ENCODE measurements at places on chromosomes 13 and 19. TPM values are rescaled to one million over a fixed set of nuclear protein-coding genes. Genes with fewer than 3 reads are reported as not detected.

The ZNF615 gene
- total RNA-seq = 2.0 TPM

The NLRP11 gene
- 2.4 TPM for total RNA-seq

The HPN gene
- not detected for total RNA-seq

The NXNL1 gene
- not detected for total RNA-seq

The PIN1 gene
- total RNA-seq = 182 TPM

The OR10H1 gene
- total RNA-seq = not detected

The CADM4 gene
- total RNA-seq = 1.5 TPM

The CLEC11A gene
- 10.0 TPM for total RNA-seq

The KLK15 gene
- not detected for total RNA-seq

The CGB5 gene
- total RNA-seq = 8.1 TPM

The FFAR1 gene
- total RNA-seq = not detected

The C5AR2 gene
- 0.39 TPM for total RNA-seq

The PSG2 gene
- 0.34 TPM for total RNA-seq

The RNF126 gene
- 53.8 TPM for total RNA-seq

The SHFL gene
- 80.9 TPM for total RNA-seq

The ZNF763 gene
- total RNA-seq = 2.4 TPM

The F2RL3 gene
- total RNA-seq = not detected

The ZFP36 gene
- total RNA-seq = 10.8 TPM

The ZNF442 gene
- total RNA-seq = 3.8 TPM

The CPB2 gene
- not detected for total RNA-seq

The FAM174C gene
- 108 TPM for total RNA-seq

The ZNF177 gene
- total RNA-seq = 3.1 TPM

The CABP5 gene
- total RNA-seq = 2.8 TPM

The ZNF491 gene
- total RNA-seq = 0.64 TPM

The LIM2 gene
- total RNA-seq = not detected

The TEX26 gene
- not detected for total RNA-seq

The CLASRP gene
- total RNA-seq = 64.6 TPM

The RFPL4AL1 gene
- total RNA-seq = not detected

The TLE2 gene
- total RNA-seq = not detected

The ZNF578 gene
- 0.30 TPM for total RNA-seq

The NBEA gene
- 2.9 TPM for total RNA-seq

The CERS4 gene
- 2.1 TPM for total RNA-seq

The FPR2 gene
- not detected for total RNA-seq

The CEACAM19 gene
- total RNA-seq = 1.2 TPM

The ZNF714 gene
- 25.1 TPM for total RNA-seq

The DACH1 gene
- total RNA-seq = not detected

The ZNF98 gene
- not detected for total RNA-seq

The SKA3 gene
- 39.2 TPM for total RNA-seq

The NCAN gene
- total RNA-seq = not detected

The TNFSF9 gene
- total RNA-seq = 16.3 TPM

The ZNF541 gene
- 0.27 TPM for total RNA-seq

The SERPINE3 gene
- total RNA-seq = not detected

The CGB8 gene
- total RNA-seq = 21.3 TPM

The B3GNT8 gene
- not detected for total RNA-seq

The KIR2DL1 gene
- not detected for total RNA-seq

The RASIP1 gene
- total RNA-seq = 0.20 TPM

The ZNF579 gene
- 1.6 TPM for total RNA-seq

The DLEU7 gene
- 0.17 TPM for total RNA-seq

The TMEM255B gene
- 0.44 TPM for total RNA-seq

The SHISA2 gene
- total RNA-seq = 0.44 TPM

The SETDB2 gene
- 4.9 TPM for total RNA-seq

The MRPL54 gene
- 48.6 TPM for total RNA-seq

All from M059J (cell line).